Esophagus squamous epithelium (tissue), 5 donors: ENCODE measurements at places on chromosomes 6 and 20.

GRCh38 chr20:33676652-33677645, 2.7 kb upstream of the NECAB3 start:
- DNase-seq, result no peak

GRCh38 chr20:62705627-62706026, 3.0 kb upstream of the NTSR1 start:
- DNase-seq, result no peak

GRCh38 chr6:15343490-15344191, 97.8 kb downstream of the JARID2 start:
- DNase-seq, result no peak

DNA sequence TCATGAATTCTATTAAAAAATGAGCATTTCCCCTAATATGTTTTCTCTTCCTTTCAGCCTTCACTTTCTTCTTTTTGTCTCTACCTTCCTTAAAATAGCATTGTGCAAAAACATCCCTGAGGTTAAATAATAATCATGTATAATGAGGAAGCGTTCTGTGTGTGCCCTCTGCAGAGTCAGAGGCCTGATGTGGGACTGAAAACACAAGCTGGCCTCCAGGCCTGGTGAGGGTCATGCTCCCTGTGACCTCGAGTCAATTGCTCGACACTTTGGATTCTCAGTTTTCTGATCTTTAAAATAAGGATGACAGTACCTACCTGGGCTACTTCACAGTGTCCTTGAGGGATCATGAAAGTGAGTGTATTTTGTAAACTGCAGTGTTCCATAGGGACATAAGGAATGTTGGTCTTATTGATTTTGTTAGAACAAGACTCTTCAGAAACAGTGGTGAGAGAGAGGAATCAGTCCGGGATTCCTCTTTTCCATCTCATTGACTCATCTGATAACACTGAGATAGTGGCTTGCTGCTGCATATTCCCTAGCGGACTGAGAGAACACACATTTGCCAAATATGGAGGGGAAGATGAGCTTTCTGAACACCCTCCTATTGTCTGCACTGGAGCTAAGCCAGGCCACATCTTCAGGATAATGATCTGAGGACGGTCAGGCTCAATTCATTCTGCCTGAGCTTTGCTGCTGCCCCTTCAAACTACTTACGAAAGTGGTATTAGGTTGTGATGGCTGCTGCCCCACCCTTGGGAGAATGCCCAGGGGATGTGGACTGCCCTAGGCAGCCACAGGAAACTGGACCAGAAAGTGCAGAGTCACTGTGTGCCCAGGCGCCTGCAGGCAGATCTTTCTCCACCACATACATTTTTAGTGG, 39.6 kb upstream of the PDE7B start:
- DNase-seq, result no peak

DNA sequence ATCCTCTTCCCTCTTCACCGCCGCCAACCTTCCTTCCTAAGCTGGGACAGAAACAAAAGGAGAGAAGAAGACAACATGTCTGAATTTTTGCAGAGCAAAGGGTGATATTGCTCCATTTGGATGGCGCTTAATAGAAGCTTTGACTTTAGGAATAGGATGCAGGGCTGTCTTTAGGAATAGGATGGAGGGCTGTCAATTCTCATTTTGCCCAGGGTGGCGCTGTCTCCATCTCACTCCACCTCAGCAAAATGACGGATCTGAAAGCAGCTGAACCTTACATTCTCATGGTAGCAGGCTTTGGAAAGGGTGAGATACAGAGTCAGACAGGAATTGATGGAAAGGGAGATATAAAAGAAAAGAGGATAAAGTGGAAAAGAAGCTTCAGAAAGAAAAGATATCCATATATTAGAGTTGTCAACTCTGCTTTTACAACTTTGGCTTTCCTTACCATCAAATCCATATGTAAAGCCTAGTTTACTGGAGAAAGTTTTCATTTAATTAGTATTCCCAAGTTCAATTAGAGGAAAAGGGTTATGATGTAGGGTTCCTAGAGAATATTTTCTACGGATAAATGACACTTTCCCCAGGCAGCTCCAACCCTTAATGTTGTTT, 2.4 kb downstream of the MTCL3 start:
- DNase-seq, result no peak

- no peak for DNase-seq
Measured at GRCh38 chr20:52616629-52617028, 355.5 kb upstream of the TSHZ2 start.

GRCh38 chr20:4661191-4661590, 60.5 kb upstream of the PRND start:
- DNase-seq, result no peak
